A172 (cell line): ENCODE measurements at places on chromosomes 16 and 17. TPM values are rescaled to one million over a fixed set of nuclear protein-coding genes. Genes with fewer than 3 reads are reported as not detected.

ZFHX3 gene
- total RNA-seq, result 2.4 and 2.5 TPM in 2 replicates

RPRML gene
- total RNA-seq, result not detected in 2 replicates

KRTAP9-4 gene
- not detected in 2 replicates for total RNA-seq

NPIPB8 gene
- total RNA-seq, result 0.14 TPM in 1 of 2 replicates, not detected in the other

SAMD14 gene
- total RNA-seq, result 0.50 and 0.62 TPM in 2 replicates

DNA sequence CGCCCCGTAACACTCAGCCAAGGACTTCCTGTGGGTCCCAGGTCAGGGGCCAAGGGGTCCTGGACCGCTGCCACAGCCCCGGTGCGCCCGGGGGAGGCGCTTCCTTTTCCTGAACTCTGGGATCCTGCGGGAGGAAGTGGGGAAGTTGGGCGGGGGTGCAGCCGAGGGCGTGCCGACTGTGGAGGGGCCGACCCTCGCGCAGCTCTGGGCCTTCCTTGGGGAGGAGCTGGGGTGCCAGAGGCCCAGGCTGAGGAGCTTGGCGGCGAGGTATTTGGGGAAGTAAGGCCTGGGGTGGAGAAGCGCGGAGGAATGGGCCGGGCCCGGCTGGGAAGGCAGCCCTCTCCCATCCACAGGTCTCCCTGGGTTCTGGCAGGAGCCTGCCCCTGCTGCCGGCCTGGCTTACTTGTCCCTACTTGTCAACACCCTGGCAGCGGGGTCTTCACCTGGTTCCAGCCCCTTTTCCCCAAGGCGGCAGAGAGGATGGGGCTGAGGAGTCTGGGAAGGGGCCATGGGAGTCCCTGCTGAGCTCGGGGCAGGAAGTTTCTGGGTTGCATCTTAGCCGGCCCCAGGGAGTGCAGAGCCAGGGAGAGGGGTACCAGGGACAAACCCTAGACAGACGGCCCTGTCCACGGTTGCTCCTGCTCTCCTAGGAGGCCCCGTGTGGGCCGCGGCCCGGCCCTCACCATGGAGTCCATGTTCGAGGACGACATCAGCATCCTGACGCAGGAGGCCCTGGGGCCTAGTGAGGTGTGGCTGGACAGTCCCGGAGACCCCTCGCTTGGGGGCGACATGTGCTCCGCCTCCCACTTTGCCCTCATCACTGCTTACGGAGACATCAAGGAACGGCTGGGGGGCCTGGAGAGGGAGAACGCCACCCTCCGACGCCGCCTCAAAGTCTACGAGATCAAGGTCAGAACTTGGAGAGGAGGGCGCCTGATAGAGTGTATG, 1.7 kb downstream of the TBKBP1 start:
- DNase-seq, result no peak

GRCh38 chr17:19369107-19369778, 6.7 kb upstream of the B9D1 start:
- DNase-seq, result no peak

GRCh38 chr16:57562066-57562465, 19.6 kb downstream of the ADGRG5 start:
- DNase-seq, result no peak

DNA sequence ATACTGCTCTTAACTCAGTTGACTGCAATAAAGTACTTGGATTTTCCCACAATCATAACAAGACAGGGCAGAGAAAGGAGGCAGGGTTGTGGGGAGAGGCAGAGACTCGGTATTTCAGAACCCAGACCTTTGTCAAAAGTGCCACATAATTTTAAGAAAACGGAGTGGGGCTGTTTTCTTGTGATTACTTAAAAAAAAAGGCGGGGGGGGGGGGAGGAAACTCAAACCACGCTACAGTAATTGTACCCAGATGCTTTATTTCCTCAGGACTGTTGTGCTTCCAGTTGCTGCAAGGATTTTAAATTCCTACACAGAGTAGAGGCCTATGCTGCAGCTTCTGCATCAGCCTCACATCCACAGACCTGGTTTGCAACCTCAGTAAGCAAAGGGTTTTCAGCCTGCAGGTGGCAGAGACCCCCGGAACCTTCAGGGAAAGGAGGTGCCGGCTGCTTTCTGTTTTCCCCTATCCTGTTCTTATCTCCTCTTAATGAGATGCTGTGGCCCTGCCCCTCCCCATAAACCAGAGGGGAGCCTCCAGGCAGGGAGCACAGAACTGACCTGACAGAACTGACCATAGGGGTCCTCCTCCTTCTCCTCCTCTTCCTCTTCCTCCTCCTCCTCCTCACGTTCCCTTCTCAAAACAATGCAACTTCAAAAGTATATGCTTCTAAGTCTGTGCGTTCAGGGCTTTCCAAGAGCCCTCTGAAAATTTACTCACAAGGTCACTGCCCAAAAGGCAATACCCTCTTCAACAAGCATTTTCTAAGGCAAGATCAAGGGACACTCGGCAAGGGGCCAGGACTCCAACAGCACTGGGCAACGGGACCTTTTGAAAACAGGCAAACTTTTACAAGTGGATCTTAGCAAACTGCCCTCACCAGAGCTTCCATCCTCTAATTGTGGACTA, 7.5 kb downstream of the AXIN2 start:
- DNase-seq, result no peak

GRCh38 chr16:69320740-69321073, 9.6 kb downstream of the VPS4A start:
- DNase-seq, result no peak

DNA sequence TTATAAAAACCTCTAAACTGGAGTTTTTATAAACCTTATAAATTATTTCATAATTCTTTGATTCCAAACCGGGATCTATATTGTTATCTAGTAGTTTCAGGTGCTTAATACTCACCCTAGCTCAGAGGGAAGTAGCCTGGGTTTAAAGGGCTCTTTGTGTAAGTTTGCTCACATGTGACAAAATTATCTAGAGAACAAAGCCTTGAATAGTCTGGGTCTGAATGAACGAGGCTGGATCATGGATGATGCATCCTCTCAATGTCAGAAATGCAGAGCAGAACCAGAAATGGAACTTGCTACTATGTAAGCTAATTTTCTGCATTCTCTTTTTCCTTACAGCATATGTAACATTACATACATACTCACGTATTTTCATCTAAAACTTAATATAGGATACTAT, 103.9 kb upstream of the NETO2 start:
- no peak for DNase-seq

DNA sequence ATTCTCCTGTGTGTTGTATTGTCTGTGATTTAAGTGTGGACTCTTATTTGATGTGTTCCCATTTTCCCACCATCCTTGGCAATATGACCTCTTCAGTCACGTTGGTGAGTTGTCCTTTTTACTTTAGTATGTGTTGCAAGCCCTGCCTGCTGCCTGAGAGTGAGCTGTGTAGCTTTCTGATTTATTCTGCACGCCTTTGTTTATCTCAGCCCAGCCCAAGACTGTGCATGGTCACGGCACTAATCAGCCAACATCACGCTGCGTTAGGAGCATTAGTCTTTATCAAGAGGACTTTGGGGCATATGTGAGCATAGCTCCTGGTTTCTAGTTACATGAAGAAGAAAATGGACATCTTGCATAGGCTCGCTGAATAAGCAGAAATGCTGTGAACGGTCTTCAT, 6.0 kb downstream of the TOM1L1 start:
- no peak for DNase-seq

DNA sequence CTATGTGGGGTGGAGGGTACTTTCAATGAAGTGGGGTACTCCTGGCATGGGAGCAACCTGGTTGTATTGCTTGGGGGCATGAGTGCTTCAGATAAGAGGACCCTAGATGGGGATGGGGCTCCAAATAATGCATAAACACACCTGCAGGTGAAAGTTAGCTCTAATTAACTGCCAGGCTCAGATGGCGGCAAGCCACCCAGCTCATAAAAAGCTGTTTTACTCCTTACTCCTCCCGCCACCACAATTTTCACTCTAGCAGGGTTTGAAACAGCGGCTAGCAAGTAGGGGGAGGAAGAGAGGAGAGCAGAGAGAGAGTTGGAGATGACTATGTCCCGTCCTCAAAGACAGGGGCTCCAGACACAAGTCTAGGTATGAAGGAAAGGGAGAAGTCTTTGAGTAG, 117.7 kb upstream of the WSCD1 start:
- no peak for DNase-seq

DNA sequence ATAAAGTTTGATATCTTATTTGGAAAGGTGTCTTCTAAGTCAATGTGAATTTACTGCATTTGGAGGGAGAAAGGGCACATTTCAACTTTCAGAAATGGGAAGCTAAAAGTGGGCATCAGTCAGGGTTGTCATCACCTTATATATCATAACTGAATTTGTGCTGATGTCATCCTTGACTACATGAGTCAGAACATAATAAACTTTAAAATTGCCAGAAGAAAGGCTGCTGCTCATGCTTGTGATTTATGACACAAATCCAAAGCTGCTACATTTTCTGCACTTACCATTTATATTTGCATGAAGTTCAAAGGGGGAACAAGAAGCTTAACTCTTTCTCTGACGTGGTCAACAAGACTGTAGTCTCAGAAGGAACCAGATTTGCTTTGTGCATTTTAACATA, 196.6 kb downstream of the UTP18 start:
- DNase-seq, result peak; percentile 41

GRCh38 chr17:3885970-3886369, 6.9 kb downstream of the CAMKK1 start:
- DNase-seq, result peak; percentile 92

DNA sequence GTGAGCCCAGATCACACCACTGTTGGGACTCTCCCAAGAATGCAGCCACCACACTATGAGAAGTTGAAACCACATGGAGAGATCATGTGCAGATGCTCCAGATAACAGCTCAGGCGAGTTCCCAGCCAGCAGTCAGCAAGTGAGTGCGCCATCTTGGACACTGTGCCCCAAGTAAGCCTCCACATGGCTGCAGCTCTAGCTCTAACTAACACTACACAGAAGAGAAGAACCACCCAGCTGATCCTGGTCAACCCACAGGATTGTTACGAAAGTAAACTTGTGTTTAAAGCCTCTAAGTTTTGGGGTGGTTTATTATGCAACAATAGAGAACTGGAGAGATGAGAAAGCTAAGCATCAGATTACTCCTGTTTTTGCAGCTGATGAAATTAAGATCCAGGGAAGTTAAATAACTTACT, 25.8 kb downstream of the SLC38A7 start:
- DNase-seq, result no peak

DNA sequence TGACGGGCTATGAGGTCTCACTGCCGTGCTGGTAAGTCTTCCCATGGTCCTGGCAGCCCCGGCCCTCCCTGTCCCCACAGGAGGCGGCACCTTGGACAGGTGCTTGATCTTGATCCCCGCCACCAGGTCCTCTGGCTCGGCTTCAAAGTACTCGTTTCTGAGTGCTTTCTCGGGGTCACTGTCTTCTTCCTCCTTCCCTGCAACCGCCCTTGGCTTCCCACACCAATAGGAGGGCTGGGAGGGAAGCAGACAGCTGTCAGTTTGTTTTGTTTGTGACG, 31.9 kb upstream of the RNPS1 start:
- no peak for DNase-seq

GRCh38 chr17:74379495-74380085, 12.3 kb downstream of the GPR142 start:
- DNase-seq, result peak; percentile 69
